ENCODE measurements at places on chromosomes 12 and 14. TPM values are rescaled to one million over a fixed set of nuclear protein-coding genes. Genes with fewer than 3 reads are reported as not detected.

DNA sequence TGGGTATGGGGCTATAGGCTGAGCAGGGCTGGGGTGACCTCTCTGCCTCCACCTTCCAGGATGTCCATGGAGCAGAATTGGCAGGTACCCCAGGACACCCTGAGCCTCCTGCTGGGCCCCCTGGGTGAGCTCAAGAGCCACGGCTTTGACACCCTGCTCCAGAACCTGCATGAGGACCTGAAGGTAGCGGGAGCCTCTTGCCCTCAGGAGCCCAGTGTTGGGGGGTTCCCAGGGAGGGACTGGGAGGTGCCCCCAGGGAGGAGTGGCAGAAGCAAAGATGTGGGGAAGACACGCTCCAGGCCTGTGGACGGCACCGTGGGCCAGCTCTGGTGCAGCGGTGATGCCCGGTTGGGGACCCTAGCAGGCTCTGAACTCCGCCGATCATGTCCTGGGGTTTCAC is 8.3 kb downstream of the TNFAIP2 start:
- H3K27ac ChIP-seq = no peak overlapping the region
- H3K27me3 ChIP-seq = no peaks in the 10 kb centered on the region
- H3K4me3 ChIP-seq = no peak overlapping the region
- H3K36me3 ChIP-seq = no peaks in the 10 kb centered on the region

GRCh38 chr14:99349721-99350495 is 77.9 kb upstream of the BCL11B start:
- no peak overlapping the region for H3K27ac ChIP-seq
- H3K4me1 ChIP-seq = no peaks in the 10 kb centered on the region
- no peak for DNase-seq
- H3K36me3 ChIP-seq = no peaks in the 10 kb centered on the region

GRCh38 chr12:3511760-3512159 is 20.8 kb downstream of the PRMT8 start:
- no peaks in the 10 kb centered on the region for H3K27me3 ChIP-seq
- H3K36me3 ChIP-seq = no peaks in the 10 kb centered on the region
- H3K4me1 ChIP-seq = no peaks in the 10 kb centered on the region
- no peak overlapping the region for H3K27ac ChIP-seq

DNA sequence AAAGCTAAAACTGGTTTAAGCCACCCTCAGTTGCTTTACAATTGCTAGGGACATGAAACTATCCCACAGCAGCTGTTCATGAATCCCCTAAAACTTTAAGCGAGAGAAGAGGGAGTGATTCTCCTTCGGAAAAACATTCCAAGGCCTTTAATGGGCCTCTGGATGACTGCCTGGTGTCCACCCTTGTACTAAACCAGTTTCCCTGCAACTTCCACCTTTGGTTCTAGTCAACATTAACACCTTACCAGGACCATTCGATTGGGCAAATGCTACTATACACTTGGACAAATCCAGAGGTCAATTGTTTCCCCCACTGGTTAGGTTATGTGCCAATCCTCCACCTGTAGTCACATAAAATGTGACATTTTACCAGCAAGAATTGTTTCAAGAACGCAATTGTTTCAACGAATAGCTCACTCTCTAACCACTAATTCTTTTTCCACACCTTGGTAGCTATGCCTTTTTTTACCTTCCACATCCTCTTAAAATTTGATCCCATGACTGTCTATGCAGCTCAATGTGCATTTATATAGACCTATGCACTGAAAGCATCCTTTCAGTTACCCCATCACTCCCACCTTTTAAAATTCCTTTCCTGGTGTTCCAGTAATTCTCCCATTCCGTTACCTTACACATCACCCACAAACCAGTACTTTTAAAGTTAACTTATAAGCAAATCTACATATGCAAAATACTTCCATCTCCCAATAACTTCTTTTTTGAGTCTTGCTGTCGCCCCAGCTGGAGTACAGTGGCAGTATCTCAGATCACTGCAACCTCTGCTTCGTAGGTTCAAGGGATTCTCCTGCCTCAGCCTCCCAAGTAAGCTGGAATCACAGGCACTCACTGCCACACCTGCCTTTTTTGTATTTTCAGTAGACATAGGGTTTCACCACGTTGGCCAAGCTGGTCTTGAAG is 3.6 kb downstream of the UBC start:
- no peak overlapping the region for H3K4me3 ChIP-seq
- no peak overlapping the region for H3K27ac ChIP-seq
- H3K27me3 ChIP-seq = no peaks in the 10 kb centered on the region
- peaks cover 36% of the 10 kb centered on the region for H3K4me1 ChIP-seq

- no peaks in the 10 kb centered on the region for H3K36me3 ChIP-seq
- no peak overlapping the region for H3K4me3 ChIP-seq
- H3K4me1 ChIP-seq = no peaks in the 10 kb centered on the region
- no peaks in the 10 kb centered on the region for H3K27me3 ChIP-seq
- H3K27ac ChIP-seq = no peak overlapping the region
- no peak for DNase-seq
These were observed 24.5 kb upstream of the ULK1 start for GRCh38 chr12:131869871-131870418.

DNA sequence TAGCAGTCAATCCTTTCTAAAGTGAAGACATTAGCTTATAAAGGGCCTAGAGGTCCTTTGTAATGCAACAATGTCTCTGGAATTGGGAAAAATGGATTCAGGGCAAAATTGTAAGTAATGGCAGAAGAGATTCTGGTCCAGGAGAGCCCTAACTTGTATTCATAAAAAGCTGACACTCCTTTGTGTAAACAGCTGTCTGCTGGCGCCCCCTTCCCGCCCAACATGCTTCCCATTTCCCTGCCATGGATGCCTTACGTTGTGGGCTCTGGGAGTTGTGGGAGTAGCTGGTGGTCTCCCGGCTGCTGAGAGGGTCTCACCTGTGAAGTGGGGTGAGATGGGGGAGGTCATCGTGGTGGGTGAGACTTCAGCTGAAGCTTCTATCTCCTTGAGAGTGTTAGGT is 2.3 kb downstream of the ACRBP start:
- no peaks in the 10 kb centered on the region for H3K4me1 ChIP-seq
- no peaks in the 10 kb centered on the region for H3K27me3 ChIP-seq
- H3K27ac ChIP-seq = no peak overlapping the region
- no peak overlapping the region for H3K4me3 ChIP-seq

DNA sequence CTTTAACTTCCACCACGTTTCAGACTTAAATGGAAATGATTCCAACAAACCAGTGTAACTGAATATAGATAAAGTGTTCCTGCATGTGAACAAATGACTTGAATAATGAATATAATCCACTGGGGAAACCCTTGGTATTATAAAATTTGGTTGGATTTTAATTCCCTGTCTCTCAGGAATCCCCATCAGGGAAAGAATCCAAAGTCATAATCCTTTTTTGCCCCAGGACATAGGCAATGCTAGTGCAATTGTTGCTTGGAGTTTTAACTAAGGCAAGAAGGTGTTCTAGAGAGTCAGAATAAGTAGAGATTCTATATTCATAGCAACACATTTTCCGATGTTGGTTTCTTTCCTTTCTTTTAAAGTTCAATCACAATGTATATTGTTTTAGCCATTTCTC is 1169.4 kb downstream of the GALC start:
- H3K4me3 ChIP-seq = no peak overlapping the region
- DNase-seq = no peak
- no peaks in the 10 kb centered on the region for H3K4me1 ChIP-seq
- no peaks in the 10 kb centered on the region for H3K36me3 ChIP-seq

DNA sequence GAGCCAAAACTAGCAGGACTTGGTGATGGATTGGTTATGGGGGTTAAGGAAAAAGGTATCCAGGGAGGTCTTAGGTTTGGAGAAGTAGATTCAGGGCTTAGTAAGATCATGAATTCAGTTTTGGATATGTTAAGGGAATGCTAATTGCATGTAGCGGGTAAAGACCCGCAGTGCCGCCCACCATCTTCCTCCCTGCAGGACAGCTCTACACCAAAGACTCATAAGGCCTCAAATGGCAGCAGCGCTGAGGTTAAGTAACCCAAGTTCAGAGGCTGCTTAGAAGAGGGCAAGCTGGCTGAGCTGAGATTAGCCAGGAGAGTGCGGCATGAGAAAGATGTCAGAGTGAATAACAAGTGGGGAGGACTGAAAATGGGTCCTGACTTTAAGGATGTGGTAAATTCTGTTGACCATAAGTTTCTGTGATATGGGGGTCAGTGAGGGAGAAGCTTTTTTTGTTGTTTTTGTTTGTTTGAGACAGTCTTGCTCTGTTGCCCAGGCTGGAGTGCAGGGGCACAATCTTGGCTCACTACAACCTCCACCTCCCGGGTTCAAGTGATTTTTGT is 26.2 kb downstream of the RAD9B start:
- no peaks in the 10 kb centered on the region for H3K4me1 ChIP-seq
- no peak overlapping the region for H3K27ac ChIP-seq
- DNase-seq = no peak
- H3K27me3 ChIP-seq = no peaks in the 10 kb centered on the region
- H3K4me3 ChIP-seq = no peak overlapping the region

DNA sequence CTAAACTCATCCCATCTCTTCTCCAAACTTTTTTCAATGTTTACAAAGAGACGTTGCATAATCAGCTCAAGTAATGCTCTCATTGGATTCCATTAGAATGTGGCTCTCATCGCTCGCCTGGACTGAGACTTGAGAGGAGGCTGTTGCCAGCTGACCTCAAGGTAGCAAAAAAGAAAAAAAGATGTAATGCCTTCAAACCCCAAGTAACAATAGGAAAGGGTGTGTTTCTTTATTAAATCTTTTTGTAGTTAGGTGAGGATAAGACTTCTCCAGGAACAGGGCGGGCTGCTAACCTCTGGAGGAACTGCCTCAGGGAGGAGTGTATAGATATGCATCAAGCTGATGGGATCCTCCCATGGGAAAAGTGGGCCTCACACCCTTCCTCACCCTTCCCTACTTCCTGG is 956 bp upstream of the PTHLH start:
- DNase-seq = no peak
- H3K4me3 ChIP-seq = no peak overlapping the region
- H3K27ac ChIP-seq = no peak overlapping the region
- H3K36me3 ChIP-seq = no peaks in the 10 kb centered on the region
- peaks cover 12% of the 10 kb centered on the region for H3K4me1 ChIP-seq

GRCh38 chr14:72714094-72714493 is 179.8 kb downstream of the DPF3 start:
- H3K27ac ChIP-seq = no peak overlapping the region
- H3K27me3 ChIP-seq = no peaks in the 10 kb centered on the region
- peaks cover 34% of the 10 kb centered on the region for H3K4me1 ChIP-seq
- no peaks in the 10 kb centered on the region for H3K36me3 ChIP-seq

DNA sequence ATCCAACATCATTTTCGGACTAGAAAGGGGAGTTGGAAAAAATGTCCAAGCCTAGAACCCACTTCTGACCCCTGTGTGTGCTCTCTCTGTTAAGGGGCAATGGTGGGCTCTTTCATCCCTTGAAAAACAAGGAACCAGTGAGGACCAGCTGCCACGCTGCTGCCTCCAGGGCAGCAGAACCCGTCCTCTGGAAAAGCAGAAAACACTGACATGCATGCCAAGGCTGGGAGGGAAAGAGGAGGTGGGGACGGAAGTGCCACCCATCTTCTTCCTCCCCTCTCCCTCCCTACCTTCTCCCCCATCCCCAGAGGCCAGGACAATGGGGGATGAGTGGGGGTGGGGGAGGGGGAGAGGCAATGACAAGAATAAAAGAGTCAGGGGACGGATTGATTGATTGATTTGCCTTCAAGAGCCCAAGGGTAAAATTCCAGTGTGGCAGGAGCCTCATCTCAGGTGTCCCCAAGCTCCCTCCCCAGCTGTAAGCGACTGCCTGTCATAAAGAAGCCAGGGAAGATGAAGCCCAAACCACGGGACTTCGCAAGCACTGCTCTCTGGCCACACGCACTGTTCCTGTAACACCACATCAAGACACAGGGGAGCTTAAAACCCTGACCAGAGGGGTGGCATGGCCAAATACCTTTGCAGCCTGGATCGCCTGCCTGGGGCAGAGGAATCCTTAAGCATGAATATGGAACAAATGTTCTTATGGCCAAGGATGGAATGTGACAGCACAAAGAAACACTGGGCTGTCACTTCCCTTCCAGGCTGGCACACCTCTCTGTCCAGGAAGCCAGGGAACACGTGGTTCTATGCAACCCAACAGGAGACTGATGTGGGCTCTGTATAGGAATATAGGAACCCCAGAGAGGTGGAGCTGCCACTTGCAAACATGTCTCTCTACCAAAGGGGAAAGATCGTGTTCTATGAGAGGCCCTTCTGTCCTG is 38.9 kb upstream of the BDKRB2 start:
- H3K4me3 ChIP-seq = no peak overlapping the region
- DNase-seq = no peak
- H3K4me1 ChIP-seq = no peaks in the 10 kb centered on the region
- peaks cover 3% of the 10 kb centered on the region for H3K27me3 ChIP-seq

DNA sequence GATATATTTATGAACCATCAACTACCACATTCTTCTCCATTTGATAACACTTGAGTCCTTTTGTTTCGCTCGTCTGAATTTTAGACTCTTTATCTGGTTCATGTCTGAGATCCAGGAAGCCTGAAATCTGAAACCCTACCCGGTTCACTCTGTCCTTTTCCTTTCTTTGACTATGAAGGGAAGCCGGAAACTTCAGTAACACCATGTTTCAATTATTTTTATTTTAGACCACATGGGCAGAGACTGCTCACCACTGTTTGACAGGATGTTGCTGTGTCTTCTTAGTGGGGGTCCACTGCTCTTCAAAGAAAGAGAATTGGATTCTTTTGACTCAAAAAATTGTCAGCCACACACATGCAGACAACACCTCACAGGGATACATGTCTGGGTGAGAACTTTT is 331.9 kb upstream of the FLRT2 start:
- no peaks in the 10 kb centered on the region for H3K36me3 ChIP-seq
- H3K4me3 ChIP-seq = no peak overlapping the region

- peak overlapping the region; percentile 84 for H3K27ac ChIP-seq
- H3K27me3 ChIP-seq = no peaks in the 10 kb centered on the region
- H3K4me1 ChIP-seq = peaks cover 63% of the 10 kb centered on the region
- DNase-seq = no peak
These were observed 2.6 kb downstream of the MLXIP start for GRCh38 chr12:122081083-122081696.

- H3K4me3 ChIP-seq = no peak overlapping the region
- no peak for DNase-seq
- no peaks in the 10 kb centered on the region for H3K36me3 ChIP-seq
These were observed 29.7 kb upstream of the NR2C1 start for GRCh38 chr12:95102916-95103671.

DNA sequence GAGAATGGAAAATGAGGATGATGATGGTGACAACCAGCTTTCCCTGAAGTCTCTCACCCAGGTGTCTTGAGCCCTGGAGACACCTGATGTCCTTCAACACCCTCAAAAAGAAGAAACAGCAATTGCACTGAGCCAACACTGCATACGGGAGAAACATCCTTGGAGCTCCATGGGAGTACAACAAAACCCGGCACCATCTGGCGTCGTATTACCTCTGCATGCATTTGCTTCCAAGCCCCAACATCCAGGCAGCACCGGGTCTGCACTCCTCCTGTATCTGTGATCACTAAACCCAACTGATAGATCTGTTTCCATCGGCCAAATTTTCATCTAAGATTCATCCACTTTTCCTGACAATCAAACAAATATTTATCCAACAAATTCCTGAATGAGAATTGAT is 249.9 kb downstream of the DPF3 start:
- H3K4me3 ChIP-seq = no peak overlapping the region
- H3K27me3 ChIP-seq = no peaks in the 10 kb centered on the region
- no peak overlapping the region for H3K27ac ChIP-seq
- no peaks in the 10 kb centered on the region for H3K4me1 ChIP-seq
- no peak for DNase-seq
- H3K36me3 ChIP-seq = no peaks in the 10 kb centered on the region

GRCh38 chr14:89542786-89543424 is 125.9 kb upstream of the FOXN3 start:
- H3K27ac ChIP-seq = no peak overlapping the region
- no peak overlapping the region for H3K4me3 ChIP-seq
- no peaks in the 10 kb centered on the region for H3K27me3 ChIP-seq
- H3K4me1 ChIP-seq = peaks cover 28% of the 10 kb centered on the region
- DNase-seq = no peak

KRT2 gene
- not detected for total RNA-seq

SIX1 gene
- total RNA-seq = not detected

FOXN4 gene
- total RNA-seq = not detected

FOXG1 gene
- not detected for total RNA-seq

POTEG gene
- total RNA-seq = not detected

FAM181A gene
- not detected for total RNA-seq

Data from CD8-positive, alpha-beta memory T cell (primary cell).